ENCODE measurements at places on chromosomes 7 and 10.

- peak; percentile 92 for DNase-seq
Measured at GRCh38 chr7:5492636-5493020, 69.0 kb upstream of the TNRC18 start.

DNA sequence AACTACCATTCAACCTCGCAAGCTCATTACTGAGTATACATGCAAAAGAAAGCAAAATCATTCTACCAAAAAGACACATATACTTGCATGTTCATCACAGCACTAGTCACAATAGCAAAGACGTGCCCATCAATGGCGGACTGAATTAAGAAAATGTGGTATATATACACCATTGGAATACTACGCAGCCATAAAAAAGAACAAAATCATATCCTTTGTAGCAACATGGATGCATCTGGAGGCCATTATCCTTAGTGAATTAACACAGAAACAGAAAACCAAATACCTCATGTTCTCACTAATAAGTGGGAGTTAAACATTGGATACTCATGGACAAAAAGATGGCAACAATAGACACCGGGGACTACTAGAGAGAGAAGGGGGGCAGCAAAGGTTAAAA lies 6.4 kb downstream of the TRDMT1 start:
- no peak for DNase-seq

GRCh38 chr10:23343591-23344240 lies 881 bp downstream of the C10orf67 start:
- DNase-seq, result peak; percentile 15

DNA sequence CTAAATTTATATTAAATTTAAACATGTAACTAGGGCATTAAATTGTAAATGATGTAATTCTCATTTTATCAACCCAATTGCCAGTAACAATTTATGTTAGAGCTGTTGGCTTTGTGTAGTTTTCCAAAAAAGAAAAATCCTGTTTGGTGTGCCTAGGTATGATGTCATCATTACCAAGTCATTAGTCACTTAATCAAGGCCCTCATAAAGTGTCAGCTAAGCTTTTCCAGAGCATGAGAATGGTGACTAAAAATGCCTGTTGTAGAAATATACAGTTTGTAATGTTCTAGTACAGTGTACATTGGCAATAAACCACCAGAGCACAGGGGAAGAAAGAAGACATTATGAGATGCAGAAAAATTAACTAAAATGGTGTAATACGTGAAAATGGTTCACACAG lies 593.8 kb upstream of the ANKRD30A start:
- DNase-seq, result no peak

DNA sequence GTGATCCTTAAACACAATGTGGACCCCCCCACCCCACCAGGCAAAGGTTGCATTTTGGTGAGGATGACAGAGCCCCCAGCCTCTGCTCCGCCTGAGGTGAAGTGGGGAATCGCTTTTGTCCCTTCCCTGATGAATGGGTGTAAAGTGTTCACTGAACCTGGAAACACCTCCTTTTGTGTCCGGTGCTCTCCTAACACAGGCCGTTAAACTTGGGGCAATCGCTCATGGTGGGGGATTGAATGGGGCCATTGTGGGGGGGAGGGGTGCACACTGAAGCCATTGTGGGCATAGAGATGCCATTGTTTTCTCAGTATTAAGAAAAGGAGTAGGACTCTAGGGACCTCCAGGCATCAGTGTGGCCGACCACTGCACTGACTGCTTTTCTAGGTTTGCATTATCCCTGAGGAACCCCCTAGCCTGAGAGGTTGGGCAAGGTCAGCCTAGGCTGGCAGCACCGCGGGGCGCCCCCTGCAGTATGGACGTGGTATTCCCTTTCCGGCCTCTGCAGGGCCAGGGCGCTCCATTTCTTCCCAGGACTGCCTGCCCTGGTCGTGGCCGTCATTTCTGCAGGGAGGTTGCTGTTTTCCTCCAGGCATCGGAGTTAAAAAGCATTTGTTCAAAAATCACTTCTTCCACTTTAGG lies 158.3 kb downstream of the TCF7L2 start:
- DNase-seq, result no peak

GRCh38 chr7:112182749-112183148 lies 23.4 kb downstream of the DOCK4 start:
- DNase-seq, result no peak

- no peak for DNase-seq
Measured at GRCh38 chr7:22385326-22385725, 28.4 kb upstream of the RAPGEF5 start.

DNA sequence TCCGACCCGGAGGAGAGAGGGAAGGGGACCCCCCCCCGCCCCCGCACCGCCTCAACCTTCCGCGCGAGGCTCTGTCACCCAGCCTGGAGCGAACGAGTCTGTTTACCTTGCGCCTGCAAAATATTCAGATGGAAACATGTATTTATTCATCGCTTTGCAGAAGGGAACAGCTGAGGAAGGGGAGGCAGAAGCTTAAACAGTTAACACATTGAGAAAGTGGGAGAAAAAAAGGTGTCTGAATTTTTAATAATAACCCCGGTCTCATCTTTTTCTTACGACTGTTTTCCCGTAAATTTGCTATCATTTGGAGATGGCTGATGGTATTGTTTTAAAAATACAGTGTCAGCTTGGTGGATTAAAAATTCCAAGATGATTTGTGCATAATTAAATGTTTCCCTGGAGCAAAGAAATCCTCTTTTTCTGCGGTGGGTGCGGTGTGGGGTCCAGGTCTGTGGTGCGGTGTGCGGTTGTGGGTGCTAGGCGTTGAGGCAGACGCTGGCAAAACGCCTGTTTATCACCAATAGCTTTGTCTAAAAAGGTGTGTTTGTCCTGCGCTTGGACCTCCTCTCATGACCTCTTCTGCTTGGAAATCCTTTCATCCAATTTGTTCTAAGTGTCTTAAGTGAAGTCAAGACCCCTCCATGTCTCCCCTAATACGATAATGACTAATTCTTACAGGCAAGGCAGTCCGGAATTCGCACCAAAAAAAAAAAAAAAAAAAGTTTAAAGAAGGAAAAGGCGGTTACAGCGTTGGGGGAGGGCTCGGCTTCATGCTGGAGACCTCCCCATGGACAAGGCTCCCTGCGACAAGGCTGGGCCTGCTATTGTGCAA lies 1.6 kb downstream of the UNCX start:
- DNase-seq, result peak; percentile 47

GRCh38 chr7:39415091-39415787 lies 151.0 kb upstream of the YAE1 start:
- DNase-seq, result no peak

GRCh38 chr10:113320211-113320610 lies 232.6 kb upstream of the HABP2 start:
- DNase-seq, result no peak

GRCh38 chr10:70744617-70745143 lies 40.5 kb downstream of the TBATA start:
- DNase-seq, result no peak

GRCh38 chr10:8042721-8043568 lies 11.5 kb upstream of the GATA3 start:
- no peak for DNase-seq

DNA sequence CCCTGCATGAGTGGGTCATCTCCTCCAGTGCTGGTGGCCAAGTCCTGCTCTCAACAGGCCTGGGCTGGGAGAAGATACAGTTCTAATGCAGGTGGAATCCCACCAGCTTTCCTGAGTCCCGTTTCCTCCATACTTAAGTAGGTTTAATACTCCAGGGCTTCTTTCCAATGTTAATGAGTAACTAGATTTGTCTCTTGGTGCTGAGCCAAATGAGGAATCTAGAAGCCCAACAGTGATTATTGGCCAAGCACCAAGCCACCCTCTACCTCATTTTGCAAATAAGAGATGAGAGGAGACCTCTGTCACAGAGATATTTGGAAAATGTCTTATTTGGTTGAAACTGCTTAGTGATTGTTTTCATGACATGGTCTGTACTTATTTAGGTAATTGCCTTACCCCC lies 37.1 kb downstream of the STARD3NL start:
- no peak for DNase-seq

DNA sequence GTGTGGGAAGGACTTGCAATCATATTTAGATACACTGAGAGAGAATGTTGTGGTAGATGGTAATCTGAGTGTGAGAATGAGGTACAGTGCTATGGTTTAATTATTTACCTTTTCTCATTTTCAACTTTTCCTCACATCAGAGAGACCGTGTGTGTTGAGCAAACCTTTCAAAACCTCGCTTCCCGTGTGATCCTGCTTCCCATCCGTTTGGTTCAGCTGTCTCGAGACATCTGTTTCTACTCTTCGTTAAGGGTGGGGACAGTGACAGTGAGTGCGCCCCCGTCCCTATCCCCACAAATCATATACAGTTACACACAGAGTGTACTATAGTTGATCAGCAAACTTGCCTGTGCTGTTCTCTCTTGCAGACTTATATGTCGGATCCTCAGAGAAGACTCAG lies 33.0 kb upstream of the NOBOX start:
- DNase-seq, result no peak

GRCh38 chr10:26441491-26442214 lies 3.5 kb downstream of the APBB1IP start:
- DNase-seq, result no peak

DNA sequence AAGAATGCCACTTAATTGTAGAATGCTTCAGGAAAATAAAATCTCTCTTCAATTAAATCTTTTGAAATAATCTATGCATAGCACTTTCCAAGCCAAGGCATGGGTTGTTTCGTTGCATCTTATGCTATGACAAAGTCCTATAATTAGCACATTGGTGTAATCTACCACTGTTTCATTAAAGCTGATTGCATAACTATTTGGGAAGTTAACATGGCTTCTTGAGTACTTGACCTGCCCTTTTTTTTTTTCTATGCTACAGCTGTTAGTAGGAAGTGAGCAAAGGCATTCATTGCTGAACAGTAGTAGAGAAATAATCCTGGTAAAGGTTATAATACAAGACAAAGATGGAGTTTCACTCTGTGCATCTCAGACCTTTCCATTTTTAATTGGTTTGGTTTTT lies 557.2 kb upstream of the CELF2 start:
- DNase-seq, result no peak

DNA sequence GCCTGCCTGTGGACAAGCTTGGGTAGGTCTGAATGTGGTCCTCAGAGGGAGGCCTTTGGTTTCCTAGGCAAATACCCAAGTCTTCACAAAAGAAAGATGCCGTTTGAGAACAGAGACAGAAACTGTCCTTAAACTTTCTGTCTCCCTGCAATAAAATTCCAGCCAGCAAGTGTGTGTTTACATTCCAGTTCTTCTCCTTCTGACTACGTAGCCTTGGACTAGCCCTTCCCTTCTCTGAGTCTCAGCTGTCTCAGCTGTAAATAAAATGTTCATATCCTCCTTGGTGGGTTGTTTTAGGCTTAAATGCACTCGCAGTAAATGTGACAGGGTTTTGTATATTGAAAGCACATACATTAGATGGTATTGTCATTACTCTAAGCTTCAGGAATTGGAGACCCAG lies 561.2 kb upstream of the MKI67 start:
- DNase-seq, result no peak

- DNase-seq, result no peak
Measured at GRCh38 chr7:113521468-113521867, 397.3 kb downstream of the PPP1R3A start.

DNA sequence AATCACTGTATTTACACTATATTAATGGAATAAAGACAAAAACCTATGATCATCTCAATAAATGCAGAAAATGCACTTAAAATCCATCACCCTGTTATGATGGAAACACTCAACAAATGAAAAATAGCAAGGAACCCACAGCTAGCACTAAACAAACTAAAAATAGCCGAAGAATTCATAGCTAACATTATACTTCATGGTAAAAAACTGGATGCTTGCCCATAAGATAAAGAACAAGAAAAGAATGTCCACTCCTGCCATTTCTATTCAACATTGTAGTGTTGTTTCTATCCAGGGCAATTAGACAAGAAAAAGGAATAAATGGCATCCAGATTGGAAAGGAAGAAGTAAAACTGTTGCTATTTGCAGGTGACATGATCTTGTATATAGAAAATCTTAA lies 142.1 kb downstream of the STK31 start:
- DNase-seq, result no peak

- no peak for DNase-seq
Measured at GRCh38 chr7:25478925-25479324, 250.6 kb upstream of the NPVF start.

GRCh38 chr10:126290232-126290631 lies 98.0 kb downstream of the ADAM12 start:
- no peak for DNase-seq

DNA sequence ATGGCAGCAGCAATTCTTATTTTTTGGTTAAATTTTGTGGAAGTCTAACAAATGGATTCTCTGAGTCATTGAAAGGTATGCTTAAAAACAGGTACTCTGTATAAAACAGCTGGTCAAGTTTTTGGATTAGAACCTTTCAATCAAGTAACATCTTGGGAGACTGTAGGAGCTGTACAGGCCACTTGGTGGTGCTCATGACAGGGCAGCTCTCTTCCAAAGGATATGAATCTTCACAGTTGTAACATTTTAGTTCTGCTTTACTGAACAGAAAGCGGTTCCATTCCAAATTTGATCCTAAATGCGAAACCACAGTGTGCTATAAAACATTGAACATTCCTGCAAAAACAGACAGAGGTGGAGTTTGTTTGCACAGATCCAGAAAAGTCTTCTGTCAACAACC lies 44.5 kb upstream of the AGR3 start:
- no peak for DNase-seq

DNA sequence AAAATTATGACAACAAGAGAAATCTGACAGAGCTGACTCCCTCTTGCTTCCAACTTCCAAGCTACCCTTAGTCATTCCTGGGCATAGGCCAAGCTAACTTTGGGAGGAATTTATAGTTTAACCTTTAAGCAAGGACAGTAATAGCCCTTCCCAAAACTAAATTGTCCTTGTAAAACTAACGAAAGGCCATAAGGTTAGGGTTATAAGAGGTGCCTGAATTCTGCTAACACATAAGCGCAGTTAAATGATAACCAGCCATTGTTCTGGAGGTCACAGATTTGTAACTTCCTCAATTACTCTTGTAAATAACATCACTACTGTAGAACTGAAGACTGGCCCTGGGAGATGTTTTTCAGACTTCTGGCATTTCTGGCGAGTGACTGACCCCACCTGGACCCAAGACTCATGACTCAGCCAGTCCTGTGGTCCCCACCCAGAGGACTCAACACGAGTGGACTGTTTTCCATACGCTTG lies 481.2 kb downstream of the KCNMA1 start:
- DNase-seq, result no peak

DNA sequence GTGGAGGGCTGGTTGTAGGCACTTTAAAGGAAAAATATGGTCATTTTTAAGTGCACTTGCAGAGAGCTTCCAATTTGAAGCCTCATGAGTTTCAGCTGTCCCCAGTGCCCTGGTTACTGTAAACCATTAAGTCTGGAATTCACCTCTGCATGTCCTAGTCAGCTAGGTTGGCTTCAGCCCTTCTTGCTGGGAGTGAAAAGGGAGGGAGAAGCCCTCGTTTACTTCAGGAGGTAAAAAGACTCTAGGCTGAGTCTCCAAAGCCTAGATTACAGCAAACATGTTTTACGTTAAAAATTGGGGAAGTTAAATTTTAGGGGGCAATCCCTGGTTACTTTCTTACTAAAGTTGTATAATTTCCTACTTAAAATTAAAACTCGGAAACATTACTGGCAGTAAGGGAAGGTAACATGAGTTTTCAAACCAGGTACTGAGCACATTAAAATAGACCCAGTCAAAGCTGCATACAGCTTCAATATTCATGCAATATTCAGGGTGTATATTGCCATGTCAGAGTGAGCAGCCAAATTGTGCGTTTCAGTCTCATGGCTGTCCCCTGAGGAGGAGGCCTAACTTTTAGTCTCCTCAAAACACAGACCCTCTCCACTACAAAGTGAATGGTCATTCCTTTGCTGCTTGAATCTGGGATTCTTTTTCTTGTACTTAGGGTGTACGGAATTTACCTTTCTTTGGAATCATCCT lies 156.7 kb downstream of the PRKG1 start:
- DNase-seq, result no peak
